ENCODE measurements at places on chromosomes 1 and 21.

GRCh38 chr1:192171123-192171522, 12.9 kb downstream of the RGS18 start:
- no peak for DNase-seq

DNA sequence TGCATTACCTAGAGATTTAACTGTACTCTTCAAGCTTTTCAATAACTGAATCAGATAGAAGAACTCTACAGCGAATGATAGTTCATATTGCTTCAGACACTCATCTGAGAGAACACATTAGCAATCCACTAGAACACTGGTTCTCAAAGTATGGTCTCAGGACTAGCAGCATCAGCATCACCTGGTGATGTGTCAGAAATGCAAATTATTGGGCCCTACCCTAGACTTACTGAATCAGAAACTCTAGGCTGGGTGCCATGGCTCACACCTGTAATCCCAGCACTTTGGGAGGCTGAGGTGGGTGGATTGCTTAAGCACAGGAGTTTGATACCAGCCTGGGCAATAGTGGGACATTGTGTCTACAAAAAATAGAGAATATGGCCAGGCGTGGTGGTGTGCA, 24.9 kb upstream of the GLIS1 start:
- no peak for DNase-seq

- peak; percentile 9 for DNase-seq
These were observed 76.4 kb upstream of the MARK1 start for GRCh38 chr1:220451532-220451931.

DNA sequence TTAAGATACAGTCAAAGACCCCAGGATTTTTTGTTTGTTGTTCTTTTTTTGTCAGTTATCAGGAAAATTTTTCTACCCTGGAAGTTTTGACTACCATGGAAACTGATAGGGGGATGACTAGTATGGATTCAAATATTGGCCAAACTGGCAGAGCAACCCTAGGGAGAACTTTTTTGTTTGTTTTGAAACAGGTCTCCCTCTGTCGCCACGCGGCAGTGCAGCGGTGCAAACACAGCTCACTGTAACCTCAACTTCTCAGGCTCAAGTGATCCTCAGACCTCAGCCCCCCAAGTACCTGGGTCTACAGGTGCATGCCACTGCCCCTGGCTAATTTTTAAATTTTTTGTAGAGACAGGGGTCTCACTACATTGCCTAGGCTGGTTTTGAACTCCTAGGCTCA, 46.6 kb downstream of the TOR3A start:
- no peak for DNase-seq

GRCh38 chr1:44662683-44663030, 11.6 kb downstream of the TMEM53 start:
- no peak for DNase-seq

DNA sequence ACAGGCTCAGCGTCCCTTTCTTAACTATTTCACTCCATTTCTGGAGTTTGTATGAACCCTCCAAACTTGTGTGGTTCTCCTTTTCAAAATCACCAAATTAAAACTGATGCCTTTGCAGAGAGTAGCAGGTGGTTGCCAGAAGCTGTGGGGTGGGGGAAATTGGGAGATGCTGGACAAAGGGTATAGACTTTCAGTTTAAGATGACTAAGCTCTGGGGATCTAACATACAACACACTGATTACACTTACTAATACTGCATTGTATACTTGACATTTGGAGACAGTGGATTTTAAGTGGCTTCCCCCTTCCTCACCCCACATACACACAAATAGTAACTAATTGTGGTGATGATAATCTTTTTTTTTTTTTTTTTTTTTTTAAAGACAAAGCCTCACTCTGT, 11.1 kb upstream of the SCYL3 start:
- no peak for DNase-seq

GRCh38 chr21:31338908-31339368, 5.1 kb downstream of the TIAM1 start:
- no peak for DNase-seq

GRCh38 chr1:43536864-43537358, 6.2 kb downstream of the PTPRF start:
- DNase-seq: no peak

- DNase-seq: no peak
These were observed 10.5 kb downstream of the SNAP47 start for GRCh38 chr1:227745568-227746265.

GRCh38 chr21:34996304-34997101, 52.6 kb downstream of the RUNX1 start:
- DNase-seq: no peak

- DNase-seq: no peak
These were observed 27.8 kb downstream of the NTPCR start for GRCh38 chr1:232978091-232978634.

- peak; percentile 60 for DNase-seq
These were observed 3.4 kb upstream of the PCSK9 start for GRCh38 chr1:55035904-55036303.

DNA sequence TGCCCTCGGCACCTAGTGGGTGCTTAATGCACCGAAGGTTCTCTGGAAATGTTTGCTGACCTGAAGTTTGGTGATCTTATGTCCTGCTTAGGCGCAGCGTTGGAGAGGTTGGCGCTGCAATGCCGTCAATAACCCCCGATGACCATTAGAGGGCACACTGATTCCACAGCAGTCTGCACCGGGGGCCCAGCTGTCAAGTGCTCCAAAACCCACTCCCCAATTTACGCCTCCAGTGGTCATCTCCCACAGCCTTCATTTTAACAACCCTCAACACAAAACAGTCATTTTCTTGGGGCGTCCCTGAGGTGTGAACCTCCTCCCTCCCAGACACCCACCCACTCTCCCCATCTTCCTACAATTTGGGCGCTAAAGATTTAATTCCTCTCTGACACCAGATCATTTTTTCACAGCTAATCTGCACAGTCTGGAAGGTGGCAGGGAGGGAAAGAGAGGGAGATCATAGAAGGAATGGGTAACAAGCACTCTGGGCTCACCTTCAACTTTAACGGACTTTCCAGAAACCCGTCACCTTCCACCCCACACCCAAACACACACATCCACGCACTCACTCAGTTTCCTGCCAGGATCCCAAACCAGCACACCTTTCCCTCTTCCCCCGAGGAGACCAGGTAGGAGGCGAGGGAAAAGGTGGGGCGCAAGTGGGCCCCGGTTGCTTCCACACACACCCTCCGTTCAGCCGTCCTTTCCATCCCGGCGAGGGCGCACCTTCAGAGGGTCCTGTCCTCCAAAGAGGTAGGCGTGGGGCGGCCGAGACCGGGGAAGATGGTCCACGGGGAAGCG, 570 bp upstream of the NPR1 start:
- DNase-seq: peak; percentile 69

DNA sequence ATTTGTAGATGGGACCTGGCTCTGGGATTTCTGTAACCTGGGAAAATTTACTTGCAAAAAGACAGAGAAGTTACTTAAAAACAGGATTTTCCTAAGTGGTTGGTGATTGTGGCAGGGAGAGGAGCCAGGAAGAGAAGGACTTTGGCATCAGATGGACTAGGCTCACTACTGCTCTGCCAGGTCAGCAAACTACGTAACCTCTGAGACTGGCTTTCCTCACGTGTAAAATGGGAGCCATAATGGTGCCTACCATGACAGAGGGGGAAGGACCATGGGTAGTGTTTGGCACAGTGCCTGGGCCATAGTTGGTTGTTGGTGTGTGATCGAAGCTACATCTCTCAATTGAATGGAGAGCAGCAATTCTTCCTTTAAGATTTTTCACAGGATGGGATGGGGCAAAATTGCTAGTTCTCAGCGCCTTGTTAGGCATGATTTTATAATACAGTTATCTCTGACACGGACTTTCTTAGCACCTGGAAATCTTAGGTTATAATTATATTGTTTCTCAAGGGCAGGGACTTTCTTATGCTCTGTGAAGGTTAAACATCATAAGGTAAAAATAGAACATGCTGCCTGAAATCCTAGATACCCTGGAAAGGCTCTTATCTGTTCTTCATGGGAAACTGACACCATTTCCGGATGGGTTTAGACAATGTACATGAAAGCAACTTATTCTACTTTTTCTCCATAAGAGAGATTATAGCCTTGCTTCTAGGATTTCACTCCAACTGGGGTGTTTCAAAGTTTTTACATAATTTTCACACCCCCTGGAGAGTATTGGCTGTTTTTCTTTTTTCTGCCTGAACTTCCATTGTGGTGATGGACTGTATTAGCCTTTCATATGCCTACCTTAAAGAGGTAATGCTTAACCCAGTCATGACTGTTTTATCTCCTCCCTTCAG, 10.9 kb downstream of the ROR1 start:
- no peak for DNase-seq

- DNase-seq: no peak
These were observed 57.0 kb downstream of the DMRTB1 start for GRCh38 chr1:53516181-53516580.

- no peak for DNase-seq
These were observed 125.3 kb upstream of the HMGB4 start for GRCh38 chr1:33738536-33738935.

- DNase-seq: no peak
These were observed 537.9 kb downstream of the PTPRC start for GRCh38 chr1:199176713-199177112.

DNA sequence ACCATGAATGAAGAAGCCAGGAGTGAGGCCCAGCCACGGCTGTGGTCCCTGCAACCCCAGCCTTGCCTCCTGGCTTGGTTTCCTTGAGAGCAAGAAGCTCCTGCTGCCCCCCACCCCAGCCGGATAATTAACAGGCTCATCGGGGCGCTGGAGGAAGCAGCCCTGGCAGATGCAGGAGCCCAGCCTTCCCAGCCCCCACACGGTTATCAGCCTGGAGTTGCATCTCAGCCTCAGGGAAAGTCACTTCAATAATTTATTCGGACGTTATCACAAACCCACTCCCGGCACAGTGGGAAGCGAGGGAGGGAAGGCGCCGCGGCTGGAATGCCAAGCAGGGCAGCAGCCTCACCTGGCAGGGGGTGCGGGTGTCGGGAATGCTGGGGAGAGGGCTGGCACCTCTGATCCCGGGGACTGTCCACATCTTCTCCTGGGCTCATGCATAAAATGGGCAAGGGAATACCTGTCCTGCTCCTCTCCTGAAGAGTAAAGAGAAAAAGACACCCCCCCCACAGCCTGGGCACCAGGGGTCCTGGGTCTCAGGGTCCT, 43.3 kb upstream of the LRP8 start:
- DNase-seq: no peak

- no peak for DNase-seq
These were observed 4.8 kb downstream of the NTNG1 start for GRCh38 chr1:107145637-107146036.

- peak; percentile 18 for DNase-seq
These were observed 369.6 kb upstream of the USP24 start for GRCh38 chr1:55584526-55585401.

DNA sequence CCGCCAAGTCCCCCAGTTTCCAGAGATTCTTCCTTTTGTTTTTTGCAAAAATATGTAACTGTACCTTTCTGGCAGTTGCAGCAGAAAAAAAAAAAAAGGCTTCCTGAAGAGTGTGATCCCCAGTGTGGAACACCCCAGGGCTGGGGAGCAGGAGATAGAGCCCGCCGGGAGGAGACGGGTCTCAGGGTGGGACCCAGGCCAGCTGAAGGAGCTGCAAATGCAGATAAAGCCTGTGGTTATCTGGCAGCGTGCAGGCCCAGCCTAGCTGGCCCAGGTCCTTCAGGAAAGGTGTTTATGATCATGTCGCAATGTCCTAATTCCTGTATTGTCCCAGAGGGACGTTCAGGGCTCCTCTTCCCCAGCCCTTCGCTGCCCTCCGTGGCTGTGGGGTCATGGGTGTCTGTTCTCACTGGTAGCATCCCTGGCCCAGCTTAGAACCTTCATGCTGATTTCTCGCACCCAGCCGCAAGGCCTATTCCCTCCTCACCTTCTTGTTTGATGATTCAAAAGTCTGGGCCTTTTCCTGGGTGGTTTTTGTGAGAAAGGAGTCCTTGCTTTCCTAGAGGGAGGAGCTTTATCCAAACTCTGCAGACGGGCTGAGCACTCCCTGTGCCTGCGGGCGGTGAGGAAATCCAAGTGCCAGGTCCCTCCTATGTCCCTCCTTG, 26.2 kb downstream of the RNF187 start:
- no peak for DNase-seq

DNA sequence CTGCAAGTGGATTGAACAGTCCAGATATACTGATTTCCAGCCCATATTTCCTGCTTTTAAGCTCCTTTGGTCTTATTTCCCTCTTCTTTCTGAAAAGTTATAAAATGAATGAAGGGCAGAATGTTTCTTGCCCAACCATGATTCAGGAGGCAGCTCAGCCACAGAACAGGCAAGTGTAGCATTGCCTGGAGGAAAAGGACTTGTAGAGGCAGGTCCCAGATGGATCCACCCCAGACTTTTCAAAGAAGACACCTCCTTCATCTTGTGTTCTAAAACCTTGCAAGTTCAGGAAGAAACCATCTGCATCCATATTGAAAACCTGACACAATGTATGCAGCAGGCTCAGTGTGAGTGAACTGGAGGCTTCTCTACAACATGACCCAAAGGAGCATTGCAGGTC, at the start of gene CLCA2:
CLCA2 (plus strand) TSS at position 299 of the 400 bp plus-strand sequence; CDS start at position 376, 77 bp downstream.
- DNase-seq: no peak

- DNase-seq: no peak
These were observed 90.6 kb downstream of the HIVEP3 start for GRCh38 chr1:41827991-41828570.

GRCh38 chr21:45979651-45980050, 1.9 kb upstream of the COL6A1 start:
- no peak for DNase-seq

GRCh38 chr1:209743145-209743482, 12.7 kb upstream of the TRAF3IP3 start:
- DNase-seq: no peak

DNA sequence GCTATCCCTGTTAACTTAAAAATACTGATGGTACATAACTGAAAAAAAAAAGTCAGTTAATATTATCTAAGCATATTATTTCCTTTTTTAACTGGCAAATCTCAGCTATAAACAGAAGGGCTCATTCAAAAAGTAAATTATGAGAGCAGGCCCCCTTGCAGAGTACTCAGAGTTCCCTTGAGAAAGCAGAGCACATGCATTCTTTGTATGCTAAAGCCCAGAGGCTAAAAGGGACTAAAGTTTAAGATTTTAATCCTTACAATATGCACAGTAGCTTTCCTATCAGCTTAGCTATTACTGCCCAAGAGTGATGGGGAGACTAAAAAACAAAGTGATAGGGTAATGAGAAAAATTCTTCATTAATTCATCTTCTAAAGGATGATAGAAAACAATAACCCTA, 18.5 kb downstream of the SLC16A1 start:
- no peak for DNase-seq

DNA sequence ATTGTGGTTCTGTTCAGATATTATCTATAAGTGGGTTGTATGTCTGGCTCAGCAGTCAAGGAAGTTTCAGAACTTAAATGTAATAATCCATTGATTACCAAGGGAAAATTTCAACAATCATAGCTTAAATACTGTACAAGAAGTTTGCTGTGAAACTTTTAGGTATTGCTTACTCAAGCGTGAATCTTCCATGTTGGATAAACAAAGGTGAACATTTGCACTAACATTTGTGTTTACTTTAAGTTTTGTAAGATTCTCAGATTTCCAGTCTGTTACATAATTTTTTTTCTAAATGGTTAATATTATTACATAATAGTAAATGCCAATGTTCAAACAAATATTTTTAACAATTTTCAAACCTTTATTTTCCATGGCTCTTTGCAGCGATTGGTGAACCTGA, 285.6 kb downstream of the NCAM2 start:
- DNase-seq: no peak
